Muscle of back (tissue), 13 donors: ENCODE measurements at places on chromosomes 2 and 18.

DNA sequence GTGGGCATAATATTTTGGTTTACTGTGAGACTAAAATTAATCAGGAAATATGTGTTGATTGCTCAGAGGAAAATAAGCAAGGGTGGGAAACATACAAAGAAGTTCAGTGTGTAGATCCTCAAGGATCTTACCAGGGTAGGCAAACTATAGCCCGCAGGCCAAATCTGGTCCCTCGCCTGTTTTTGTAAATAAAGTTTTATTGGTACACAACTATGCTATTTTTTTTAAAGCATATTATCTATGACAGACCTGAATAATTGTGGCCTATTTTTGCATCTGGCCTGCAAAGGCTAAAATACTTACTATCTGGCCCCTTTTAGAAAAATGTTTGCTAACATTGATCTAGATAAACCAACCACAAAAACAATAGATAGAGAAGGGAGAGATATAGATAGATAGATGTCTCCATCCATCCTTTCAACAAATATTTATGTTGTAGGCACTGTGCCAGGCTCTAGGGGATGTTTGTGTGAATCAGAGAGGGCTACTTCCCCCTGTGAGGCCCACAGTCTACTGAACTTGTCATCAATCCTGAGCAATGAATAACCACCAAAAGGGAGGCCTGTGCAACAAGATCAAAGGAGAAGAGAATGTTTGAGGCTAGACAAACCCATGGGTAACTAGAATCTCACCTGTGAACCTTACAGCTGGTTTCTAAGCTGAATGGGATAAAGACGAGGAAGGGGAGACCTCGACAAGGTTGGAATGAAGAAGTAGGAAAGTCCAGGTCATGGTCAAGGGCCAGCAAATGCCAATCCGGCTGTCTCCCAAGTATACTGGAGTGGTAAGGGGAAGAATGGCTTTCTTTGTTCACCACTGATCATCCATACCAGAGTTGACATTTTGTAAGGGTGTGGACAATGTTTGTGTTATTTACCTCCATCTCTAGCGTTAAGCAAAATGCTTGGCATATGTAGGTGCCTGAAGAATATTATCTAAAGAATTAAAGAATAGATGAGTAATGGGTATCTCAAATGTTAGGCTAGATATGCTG lies 23.6 kb downstream of the ALPK2 start:
- no peak for DNase-seq

DNA sequence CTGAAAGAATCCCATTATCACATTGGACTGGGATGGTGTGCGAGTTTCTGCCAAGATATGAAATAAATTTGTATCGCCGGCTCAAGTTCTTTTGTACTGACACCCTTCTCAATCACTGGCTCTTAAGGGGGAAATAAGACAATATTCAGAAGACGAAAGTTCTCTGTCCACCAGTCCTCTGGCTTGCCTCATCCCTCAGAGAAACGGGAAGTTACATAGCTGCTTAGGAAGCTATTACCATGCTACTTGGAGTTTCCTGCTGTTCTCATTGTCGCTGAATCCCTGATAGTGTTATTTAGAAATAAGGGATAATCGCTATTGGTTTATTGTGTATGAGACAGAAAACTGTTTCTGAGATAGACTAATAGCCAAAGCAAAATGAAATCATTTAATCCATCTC lies 205.0 kb upstream of the ZNF521 start:
- no peak for DNase-seq

DNA sequence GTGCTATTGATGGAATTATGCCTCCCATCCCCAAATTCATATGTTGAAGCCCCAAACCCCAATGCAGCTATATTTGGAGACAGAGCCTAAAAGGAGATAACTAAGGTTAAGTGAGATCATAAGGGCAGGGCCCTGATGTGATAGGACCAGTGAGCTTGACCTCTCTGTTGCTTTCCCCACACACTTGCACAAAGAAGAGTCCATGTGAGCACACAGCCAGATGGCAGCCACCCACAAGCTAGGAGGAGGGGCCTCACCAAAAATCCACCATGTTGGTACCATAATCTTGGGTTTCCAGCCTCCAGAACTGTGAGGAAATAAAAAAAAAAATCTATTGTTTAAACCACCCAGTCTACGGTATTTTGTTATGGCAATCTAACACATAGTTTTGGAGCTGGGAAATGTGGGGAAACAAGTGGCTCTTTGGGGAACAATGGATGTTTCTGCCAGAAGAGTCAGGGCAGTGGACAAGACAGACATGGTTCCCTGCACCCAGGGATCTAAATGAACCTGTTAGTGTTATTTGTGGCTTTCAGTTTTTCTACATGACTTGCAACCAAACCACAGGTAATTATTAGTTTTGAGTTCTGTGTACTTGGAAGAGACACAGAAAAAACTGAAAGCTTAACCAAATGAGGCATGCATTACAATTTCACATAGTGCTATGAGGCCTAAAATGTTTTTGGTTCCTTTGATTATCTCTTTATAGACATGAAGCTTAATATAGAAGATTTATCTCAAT lies 259.1 kb downstream of the LTBP1 start:
- DNase-seq: no peak

- DNase-seq: no peak
These were observed 7.7 kb downstream of the LPIN1 start for GRCh38 chr2:11753886-11754699.

DNA sequence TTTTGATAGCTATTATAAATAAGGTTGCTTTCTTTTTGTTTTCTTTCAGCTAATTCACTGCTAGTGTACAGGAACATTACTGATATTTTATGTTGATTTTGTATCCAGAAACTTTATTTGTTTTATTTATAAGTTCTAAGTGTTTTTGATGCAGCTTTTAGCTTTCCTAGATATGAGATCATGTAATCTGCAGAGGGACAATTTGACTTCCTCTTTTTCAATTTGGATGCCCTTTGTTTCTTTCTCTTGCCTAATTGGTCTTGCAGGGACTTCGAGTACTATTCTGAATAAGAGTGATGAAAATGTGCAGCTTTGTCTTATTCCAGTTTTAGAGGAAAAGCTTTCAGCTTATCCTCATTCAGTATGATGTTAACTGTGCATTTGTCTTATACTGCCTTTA lies 643.4 kb upstream of the CDH2 start:
- DNase-seq: no peak

DNA sequence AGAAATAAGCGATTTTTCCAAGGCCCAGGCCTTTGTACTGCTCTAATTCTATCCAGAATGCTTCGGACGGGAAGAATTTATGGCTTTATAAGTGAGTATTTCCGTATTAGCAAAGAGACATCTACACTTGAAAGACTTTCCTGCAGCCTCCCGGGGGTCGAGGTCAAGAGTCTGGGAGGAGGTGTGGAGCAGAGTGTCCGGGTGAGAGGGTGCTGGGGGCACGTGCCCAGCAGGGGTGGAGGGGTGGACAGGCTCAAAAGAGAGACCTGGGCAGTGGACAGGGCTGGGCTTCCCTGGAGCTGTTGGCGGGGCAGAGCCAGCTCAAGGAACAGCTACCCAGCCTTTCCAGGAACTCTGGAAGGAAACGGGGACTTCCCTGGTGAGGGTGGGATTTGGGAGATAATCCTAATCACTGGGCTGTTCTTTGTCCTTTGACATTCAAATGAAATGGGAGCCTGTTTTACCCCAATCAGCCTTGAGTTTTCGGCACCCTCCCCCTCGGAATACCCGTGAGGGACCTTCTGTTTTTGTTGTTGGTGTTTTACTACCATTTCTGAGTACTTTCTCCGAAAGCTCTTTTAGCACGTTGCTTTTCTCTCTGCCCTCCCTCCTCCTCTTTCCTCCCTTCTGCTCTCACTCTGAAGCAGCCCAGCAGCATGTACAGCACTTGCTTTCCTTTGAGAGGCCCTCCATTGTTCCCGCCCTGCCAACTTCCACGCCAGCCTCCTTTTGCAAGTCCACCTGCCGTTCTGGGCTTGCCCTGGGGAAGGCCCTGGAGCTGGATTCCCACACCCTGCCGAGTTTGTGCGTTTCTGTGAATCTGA lies 164.7 kb downstream of the AGAP1 start:
- DNase-seq: no peak

- no peak for DNase-seq
These were observed 1607.8 kb upstream of the PIK3C3 start for GRCh38 chr18:40347261-40347660.

DNA sequence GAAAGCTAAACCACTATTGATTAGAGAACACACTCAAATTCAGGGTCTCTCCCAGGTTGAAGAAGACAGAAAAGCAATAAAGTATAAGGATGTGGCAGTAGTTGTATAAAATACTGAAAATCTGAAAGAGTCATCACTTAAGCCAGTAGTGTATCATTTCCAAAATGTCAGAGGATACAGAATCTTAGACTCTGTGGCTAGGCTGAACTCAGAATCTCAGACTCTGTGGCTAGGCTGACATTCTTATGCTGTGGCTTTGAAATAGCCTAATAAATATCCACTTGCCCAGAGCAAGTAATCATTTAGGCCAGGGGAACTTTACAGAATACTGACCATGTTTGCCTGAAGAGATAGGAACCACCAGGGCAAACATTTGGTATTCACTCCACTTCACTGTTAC lies 13.1 kb downstream of the MCFD2 start:
- DNase-seq: no peak

- DNase-seq: peak; percentile 80
These were observed 356.9 kb upstream of the SMIM21 start for GRCh38 chr18:75784390-75784789.

- DNase-seq: no peak
These were observed 1549.7 kb upstream of the ACVR2A start for GRCh38 chr2:146295080-146295670.

- DNase-seq: peak; percentile 81
These were observed 58.3 kb downstream of the FBXO36 start for GRCh38 chr2:229980431-229981184.

DNA sequence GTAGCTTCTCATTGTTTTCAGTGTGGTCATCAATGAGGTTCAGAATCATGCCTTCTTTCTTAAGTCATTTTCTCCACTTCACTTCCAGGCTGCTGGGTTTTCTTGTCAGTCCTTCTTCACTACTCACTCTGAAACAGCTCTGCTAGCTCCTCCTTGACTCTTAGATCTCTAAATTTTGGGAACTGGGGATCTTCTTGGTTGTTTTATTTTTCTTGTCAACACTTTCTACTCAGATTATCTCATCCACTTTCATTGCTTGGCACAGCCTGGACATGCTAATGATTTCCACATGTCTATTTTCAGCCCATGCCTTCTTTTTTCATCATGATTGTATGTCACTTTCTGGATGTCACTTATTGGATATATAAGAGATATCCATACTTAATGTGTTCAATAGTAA lies 517.8 kb upstream of the DSEL start:
- DNase-seq: no peak

GRCh38 chr2:234702731-234703225 lies 205.9 kb upstream of the ARL4C start:
- no peak for DNase-seq

DNA sequence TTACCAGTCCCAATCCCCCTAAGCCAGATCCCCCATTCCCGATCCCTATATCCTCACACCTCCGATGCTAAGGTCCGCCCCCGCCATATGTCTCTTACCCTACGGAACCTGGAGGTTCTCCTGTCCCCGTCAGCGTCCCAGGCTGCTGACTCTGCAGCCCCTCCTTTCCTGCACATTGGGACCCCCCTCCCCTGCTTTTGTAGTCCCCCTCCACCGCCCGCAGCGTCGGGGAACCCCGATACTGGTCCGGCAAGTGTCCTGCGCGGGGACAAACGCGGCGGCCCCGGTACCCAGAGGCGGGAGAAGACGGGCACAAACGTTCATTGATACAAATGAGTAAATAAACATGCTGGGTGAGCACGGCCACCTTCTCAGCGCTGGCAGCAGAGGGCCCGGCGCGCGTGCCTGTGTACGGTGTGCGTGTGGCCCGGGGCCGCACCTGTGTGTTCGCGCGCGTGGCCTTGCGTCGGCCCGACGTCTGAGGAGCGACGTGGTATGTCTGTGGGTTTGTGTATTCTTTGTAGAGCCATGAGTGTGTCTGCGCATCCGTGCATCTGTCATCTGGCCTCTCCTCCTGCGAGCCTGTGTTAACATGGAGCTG lies 2.0 kb upstream of the CYP26B1 start:
- no peak for DNase-seq

DNA sequence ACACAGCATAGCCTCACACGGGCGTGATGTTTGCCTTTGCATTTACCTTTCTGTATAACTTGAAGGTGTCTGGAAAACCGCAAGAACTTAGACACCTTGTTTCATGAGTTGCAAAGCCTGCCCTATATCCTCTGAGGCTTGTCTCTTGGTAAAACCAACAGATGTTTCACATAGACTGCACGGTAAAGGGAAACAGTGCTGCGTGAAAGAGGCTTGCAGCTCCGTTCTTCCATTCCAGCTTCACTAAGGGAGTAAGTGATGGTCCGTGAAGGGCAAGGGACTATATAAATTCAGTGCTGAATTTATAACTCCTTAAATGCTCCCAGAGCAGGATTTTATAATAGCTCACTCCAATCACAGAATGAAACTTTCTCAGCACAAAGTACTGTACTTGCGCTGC lies 360.5 kb downstream of the SOX11 start:
- DNase-seq: no peak

DNA sequence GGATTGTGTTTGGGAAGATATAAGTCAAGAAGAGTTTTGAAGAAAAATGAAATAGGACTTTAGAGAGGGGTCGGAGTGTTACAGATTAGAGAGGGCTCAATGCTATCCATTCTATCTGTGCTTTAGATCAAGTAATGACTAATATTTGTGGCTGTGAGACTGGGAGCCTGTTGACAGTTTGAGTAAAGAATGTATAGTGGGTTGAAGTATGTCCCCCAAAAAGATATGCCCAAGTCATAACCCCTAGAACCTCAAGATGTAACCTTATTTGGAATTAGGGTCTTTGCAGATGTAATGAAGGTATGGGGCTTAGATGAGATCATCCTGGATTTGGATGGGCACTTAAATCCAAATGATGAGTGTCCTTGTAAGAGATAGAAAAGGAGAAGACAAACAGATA lies 55.3 kb upstream of the SERPINE2 start:
- no peak for DNase-seq

GRCh38 chr2:64770781-64771334 lies 117.1 kb upstream of the SERTAD2 start:
- peak; percentile 48 for DNase-seq

DNA sequence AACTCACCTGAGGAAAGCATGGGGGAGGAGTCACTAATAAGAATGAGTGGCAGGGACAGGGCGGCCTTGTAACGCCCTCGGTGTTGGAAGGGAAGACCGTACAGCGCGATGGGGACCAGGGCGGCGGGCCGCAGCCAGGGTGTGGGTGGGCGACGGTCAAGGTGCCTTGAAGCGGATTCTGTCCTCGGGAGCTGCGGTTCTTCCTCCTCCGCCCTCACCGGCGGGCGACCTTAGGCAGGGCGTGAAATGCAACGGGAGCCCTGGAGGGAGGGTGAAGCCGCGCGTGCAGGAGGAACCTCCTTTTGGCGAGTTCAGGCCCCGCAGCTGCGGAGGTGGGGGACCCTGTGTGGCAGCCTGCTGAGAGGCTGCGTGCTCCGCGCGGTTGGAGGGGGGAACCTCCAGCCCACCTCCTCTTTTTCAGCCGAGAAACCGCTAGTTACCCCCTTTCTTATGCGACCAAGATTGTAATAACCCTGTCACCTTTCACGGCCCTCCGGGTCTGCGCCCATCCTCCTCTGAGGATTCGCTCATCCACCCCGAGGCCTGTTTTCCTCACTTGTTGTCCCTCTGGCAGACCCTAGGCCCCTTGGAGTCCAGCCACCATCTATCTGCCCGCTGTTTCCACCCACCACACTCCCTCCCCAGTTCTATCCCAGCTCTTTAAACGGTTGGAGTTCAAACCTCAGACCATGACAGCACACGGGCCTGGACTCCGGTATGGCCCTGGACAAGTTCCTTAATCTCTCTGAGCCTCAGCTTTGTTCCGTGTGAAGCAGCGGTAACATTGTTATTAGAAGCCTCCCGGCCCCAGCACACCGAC lies 823 bp upstream of the RNU2-63P start:
- DNase-seq: no peak

GRCh38 chr2:207255565-207256470 lies 90.1 kb upstream of the KLF7 start:
- no peak for DNase-seq
